Activated T-helper 1 cell treated with anti-CD3 and anti-CD28 coated beads, Interleukin-2, amount 50 U/mL, for 16 hours (primary cell): ENCODE measurements at places on chromosomes 13 and 19.

GRCh38 chr13:46962281-46962941 is 65.6 kb upstream of the HTR2A start:
- no peak for DNase-seq

DNA sequence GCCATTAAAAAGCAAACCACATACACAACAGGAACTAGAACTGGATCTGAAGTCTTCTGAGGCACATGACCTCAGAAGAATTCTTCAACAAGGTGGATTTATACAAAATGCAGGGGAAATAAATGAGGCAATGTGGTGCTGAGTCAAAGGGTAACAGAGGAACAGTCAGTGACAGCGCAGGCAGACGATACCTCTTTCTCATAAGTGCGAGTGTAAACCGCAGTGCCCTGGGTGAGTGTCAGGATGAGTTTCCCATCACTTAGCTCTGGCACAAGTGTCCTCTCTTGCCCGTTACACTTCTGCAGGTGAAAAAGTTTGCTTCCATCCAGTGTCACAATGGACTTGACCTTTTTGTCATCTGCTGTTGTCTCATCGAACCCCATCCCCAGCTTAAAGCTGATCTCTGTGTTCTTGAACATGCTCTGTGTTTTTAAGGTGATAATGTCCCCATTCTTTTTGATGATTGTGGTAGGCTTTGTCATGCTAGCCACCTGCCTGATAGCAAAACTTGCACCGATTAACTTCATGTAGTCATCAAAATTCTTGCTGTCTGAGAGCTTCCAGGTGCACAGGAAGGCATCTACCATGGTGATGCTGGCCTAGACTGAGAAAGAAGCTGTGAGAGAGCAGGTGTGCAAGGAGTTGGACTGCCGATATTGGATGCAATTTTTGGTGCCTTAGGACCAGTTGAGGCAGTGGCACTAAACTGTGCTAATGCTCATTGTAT is 97.3 kb downstream of the AKAP11 start:
- DNase-seq: no peak

DNA sequence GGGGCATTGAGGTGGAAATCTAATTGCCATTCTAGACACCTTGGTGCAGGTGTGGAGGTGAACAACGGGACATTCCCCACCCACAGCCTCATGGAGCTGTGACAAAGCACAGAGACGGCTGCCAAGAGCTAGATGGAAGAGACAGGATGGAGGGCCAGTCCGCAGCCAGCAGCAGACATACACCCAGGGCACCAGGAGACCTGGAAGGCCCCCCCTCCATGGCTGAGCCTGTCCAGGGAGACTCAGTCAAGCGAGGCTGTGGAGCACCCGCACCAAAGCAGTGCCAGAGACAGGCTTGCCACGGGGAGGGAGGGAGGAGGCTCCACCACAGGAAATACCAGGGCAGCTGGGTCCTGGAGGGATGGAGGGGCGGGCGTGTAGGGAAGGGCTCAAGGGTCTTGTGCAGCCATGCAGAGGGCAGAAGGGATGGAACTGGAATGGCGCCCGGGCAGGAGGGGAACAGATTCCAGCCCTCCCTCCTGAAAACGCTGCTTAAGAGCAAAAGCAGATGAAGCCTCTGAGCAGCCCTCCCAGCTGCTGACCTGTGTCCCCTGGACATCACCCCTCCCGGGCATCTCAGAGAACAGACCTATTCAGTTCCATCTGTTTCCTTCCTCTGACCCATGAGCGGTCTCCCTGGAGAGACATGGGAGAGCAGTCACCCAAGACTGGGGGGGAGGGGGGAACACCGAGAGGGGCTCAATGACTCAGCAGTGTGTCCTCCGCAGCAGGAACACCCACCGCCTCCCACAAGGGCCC is 14.4 kb downstream of the EPS15L1 start:
- DNase-seq: no peak

GRCh38 chr13:30421093-30422053 is 920 bp upstream of the UBE2L5 start:
- no peak for DNase-seq

GRCh38 chr19:38252941-38253691 is 3.1 kb downstream of the PPP1R14A start:
- DNase-seq: no peak

DNA sequence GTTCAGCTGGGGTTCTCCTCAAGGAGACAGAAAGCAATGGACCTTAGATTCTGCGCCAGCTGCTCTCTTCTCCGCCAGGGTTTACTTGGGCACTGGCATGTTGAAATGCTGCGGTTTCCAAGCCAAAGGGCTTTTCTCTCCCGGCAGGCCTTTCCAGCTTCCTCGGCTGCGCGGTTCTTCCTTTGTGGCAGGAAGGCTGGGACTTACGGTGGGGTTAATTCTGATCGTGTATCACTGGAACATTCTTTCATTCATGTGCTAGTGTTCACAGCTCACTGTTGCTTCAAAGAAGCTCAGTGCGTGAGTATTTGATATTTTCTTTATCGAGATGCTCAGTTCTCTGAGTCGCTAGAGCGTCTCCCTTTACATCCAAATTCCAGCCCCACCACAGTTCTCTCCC is 723.2 kb downstream of the UQCRFS1 start:
- no peak for DNase-seq

- no peak for DNase-seq
Measured at GRCh38 chr13:96104516-96104915, 14.6 kb downstream of the HS6ST3 start.
